ENCODE measurements at places on chromosomes 12 and 14.

DNA sequence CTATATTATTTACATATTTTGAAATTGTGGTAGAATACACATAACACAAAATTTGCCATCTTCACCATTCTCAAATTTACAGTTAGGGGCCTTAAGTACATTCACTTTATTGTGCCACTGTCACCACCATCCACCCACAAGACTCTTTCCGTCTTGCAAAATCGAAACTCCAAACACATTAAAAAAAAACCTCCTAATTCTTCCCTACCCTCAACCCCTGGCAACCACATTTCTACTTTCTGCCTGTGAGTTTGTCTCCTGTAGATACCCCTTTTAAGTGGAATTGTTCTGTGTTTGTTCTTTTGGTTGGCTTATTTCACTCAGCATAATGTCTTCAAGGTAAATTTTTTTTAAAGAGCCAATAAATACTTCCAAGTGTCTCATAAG is 31.6 kb upstream of the AMIGO2 start:
- DNase-seq, result no peak

DNA sequence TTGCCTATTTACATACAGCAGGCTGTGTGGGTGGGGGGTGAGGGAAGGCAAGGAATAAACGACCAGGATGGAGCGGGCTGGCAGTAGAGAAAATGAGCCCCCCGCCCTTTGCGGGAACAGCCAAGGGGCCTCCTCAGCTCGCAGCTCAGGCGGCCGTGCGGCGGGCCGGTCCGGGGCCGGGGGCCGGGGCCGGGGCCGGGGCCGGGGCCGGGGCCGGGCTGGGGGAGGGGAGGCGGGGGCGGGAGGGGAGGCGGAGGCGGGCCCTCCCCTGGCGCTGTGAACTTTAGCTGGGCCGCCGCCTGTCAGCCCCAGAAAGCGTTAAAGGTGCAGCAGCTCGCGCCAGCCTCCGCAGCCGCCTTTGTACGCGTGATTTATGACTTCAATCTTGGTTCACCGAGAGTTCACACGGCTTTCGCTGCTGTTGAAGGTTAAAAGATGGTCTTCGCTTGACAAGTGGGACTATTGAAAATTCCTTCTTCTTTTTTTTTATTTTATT is 28.8 kb downstream of the HOXC4 start:
- no peak for DNase-seq

DNA sequence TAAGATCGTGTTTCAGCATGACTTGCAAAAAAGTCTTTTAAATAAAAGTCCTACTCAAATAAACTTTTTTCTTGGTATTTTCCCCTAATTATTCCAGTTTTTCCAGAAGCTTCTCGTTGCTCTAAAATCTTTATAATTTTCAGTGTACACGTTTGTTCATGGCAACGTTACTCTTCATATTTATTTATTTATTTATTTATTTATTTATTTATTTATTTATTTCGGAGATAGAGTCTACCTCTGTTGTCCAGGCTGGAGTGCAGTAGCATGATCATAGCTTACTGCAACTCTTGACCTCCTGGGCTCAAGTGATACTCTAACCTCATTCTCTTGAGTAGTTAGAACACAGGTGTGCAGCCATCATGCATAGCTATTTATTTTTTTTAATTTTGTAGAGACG is 438.3 kb upstream of the MDGA2 start:
- DNase-seq, result no peak

- no peak for DNase-seq
Measured at GRCh38 chr12:130603396-130603965, 112.6 kb downstream of the RIMBP2 start.

- DNase-seq, result peak; percentile 1
Measured at GRCh38 chr12:65232476-65233077, 45.9 kb upstream of the MSRB3 start.

- DNase-seq, result peak; percentile 7
Measured at GRCh38 chr14:45249856-45250575, 3.0 kb downstream of the MIS18BP1 start.

DNA sequence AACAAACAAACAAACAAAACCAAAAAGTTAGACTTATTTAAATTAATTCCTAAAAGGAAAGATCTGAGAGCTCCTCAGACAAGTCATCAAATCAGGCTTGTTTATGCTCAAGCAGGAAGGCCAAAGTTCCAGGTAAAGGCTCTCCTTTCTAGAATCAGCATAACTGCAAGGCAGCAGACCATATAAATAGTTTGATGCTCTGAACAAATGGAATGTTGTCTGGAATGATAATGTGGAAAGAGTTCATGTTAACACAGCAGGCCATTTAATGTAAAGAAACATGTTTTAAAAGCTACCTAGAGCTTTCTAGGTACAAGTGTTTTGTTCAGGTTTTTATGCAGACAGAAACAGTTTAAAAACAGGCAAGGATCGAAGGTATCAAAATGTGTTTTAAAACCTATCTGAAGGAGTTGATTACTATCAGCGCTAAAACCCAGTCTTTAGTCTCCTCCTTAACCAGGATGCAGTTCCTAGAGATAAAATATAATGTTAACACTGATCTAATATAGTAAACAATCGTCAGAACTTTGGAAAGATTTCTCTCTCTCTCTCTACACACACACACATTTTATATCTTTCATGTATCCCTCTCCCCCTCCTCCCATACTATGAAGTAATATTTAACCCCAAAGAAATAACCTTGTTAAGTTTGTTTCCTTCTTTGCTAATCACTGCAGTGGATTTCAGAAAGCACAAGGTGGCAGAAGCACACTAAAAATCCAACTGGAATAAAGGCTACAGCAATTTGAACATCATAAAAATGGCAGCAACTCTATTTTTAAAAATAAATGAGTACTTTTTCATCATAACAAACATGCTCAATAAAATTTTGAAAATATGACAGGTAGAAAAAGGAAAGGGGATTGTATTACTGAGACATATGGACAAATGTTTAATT is 135.5 kb downstream of the PAWR start:
- no peak for DNase-seq

GRCh38 chr14:53900499-53900898 is 56.1 kb downstream of the BMP4 start:
- DNase-seq, result no peak

GRCh38 chr12:119835068-119835467 is 42.1 kb downstream of the CIT start:
- no peak for DNase-seq

DNA sequence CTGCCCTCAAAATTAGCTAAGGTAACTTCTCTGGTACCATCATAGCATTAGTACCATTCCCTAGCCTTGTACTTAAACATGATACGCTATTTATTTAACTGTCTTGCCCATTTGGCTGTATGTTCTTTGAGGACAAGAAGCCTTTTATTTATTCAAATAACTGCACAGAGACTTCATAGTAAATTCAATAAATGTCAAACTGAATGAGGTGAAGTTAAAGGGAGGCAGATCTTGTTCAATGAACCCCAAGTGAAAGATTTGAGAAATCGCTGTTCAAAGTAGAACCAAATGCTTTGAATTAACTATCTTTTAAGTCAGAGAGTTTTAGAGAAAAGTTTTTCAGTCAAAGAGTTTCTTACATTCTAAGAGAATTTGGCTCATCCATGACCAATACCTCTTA is 203.6 kb downstream of the GXYLT1 start:
- no peak for DNase-seq
